ENCODE measurements at places on chromosomes 3 and 15. TPM values are rescaled to one million over a fixed set of nuclear protein-coding genes. Genes with fewer than 3 reads are reported as not detected.

Gene CACNA2D2
- 0.51 TPM for total RNA-seq

Gene ADIPOQ
- total RNA-seq: not detected

Gene HES1
- total RNA-seq: 11.4 TPM

Gene CHAC1
- 9.5 TPM for total RNA-seq

Gene DCBLD2
- 199 TPM for total RNA-seq

Gene SI
- total RNA-seq: not detected

Gene APH1B
- 21.6 TPM for total RNA-seq

Gene SPINT1
- total RNA-seq: 0.85 TPM

Gene ANKRD63
- total RNA-seq: 0.54 TPM

Gene GCNT3
- total RNA-seq: 153 TPM

Gene CFAP100
- total RNA-seq: not detected

Gene ITIH4
- 0.71 TPM for total RNA-seq

Gene C3orf62
- 1.9 TPM for total RNA-seq

Gene P2RY14
- not detected for total RNA-seq

Gene ACAN
- 0.33 TPM for total RNA-seq

Gene RARRES1
- 9.2 TPM for total RNA-seq

Gene CD200R1L
- total RNA-seq: not detected

Gene CCR3
- not detected for total RNA-seq

Gene FRMD5
- 3.7 TPM for total RNA-seq

Gene WDR93
- total RNA-seq: 0.13 TPM

Gene PTH1R
- total RNA-seq: 0.51 TPM

Gene RAB6B
- 2.4 TPM for total RNA-seq

Gene ANKUB1
- 0.06 TPM for total RNA-seq

Gene ALS2CL
- 4.9 TPM for total RNA-seq

Gene ZNF619
- 1.3 TPM for total RNA-seq

Gene MANF
- 110 TPM for total RNA-seq

Gene CDHR4
- total RNA-seq: 0.44 TPM

Gene DAZL
- total RNA-seq: not detected

Gene SLC2A2
- total RNA-seq: not detected

Gene MCF2L2
- 0.10 TPM for total RNA-seq

Gene COL8A1
- not detected for total RNA-seq

Gene RHOA
- total RNA-seq: 457 TPM

Gene SKIL
- 23.9 TPM for total RNA-seq

Gene PARP14
- total RNA-seq: 7.9 TPM

Gene LIPH
- total RNA-seq: 6.2 TPM

Gene DGKG
- 8.6 TPM for total RNA-seq

Gene CPNE9
- 0.14 TPM for total RNA-seq

Gene DNAJA4
- total RNA-seq: not detected

Gene IREB2
- total RNA-seq: 43.7 TPM

Gene BLM
- total RNA-seq: 11.7 TPM

Gene KCNMB3
- total RNA-seq: 1.7 TPM
